HFF-Myc (cell line): ENCODE measurements at places on chromosomes 11 and 22.

- DNase-seq: no peak
Observed at GRCh38 chr11:456533-456932, 6.5 kb downstream of the PTDSS2 start.

DNA sequence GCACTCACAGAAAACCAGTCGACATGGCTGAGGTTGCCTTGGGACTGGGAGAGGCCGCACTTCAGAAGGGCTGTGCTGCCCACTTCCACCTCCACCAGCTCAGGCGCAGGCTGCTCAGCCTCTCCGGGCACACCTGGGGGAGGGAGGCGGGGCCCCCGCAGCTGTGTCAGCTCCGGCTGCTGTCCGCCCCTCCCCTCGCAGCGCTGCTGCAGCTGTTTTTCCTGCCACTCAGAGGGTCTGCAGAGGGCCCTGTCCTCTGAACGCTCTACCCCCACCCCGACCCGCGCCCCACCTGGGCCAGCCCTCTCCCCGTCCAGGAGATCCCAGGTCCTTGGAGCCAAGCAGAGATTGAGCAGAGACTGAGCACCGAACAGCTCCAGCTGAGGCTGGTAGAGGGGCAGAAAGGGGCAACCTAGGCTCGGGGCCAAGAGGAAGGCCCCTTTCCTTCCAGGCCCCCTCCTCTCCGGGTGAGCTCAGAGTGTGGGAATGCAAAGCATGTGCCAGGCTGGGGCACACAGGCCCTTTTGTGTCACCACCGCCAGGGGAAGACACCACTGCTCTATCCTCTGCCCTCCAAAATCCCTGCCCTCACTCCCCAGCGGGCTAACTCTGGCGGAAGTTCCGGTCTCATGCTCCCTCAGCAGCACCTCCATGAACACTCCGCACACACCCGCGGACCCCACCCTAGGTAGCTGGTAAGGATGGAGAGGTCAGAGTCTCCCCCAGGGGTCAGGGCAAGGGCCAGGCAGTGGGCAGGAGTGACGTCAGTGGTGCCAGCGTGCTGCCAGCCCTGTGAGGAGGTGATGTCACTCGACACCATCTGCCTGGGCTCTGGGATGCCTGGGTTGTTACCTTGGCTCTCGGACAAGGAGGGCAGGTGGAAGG lies 1.6 kb downstream of the MCAM start:
- DNase-seq: no peak

DNA sequence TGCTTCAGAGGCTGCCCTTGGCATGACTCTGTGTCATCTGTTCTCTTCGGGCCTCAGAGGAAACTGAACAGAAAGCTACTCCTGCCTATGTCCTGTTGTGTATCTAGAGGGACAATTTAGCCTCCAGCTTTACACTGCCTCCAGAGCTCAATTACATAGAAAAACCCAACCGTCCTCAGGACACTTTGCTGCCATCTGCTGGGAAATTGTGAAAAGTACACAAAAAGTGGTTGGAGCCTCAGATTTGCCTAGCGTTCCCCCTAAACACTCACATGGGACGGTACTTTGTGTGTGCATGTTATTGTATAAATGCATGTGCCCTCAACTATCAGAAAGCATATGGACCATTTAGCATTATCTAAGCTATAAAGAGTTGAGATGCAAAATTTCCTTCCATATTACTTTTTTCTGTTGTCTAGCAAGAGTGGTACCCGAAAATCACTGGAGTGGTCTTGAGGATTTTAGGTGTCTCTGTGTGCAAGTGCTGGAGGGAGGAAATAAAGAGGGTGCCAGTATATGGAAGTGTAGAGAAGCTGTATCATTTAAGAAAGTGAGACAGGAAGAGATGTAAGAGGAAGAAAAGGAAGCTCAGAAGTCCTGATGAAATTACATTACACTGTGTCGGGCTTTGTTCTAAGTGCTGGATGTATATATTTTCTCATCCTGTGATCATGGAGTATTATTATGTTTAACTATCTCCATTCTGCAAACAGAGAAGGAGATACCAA lies 8.7 kb upstream of the MS4A4E start:
- no peak for DNase-seq

GRCh38 chr11:72233773-72234513 lies 9.4 kb downstream of the INPPL1 start:
- no peak for DNase-seq
